ENCODE measurements at places on chromosomes 2 and 18. TPM values are rescaled to one million over a fixed set of nuclear protein-coding genes. Genes with fewer than 3 reads are reported as not detected.

INPP1 gene
- 40.0 TPM for polyA plus RNA-seq

FLACC1 gene
- polyA plus RNA-seq, result 0.76 TPM

PLCL1 gene
- 3.3 TPM for polyA plus RNA-seq

REG1B gene
- 0.24 TPM for polyA plus RNA-seq

GKN2 gene
- 0.10 TPM for polyA plus RNA-seq

ABCG5 gene
- 35.8 TPM for polyA plus RNA-seq

STAMBP gene
- polyA plus RNA-seq, result 44.6 TPM

TUBB8B gene
- not detected for polyA plus RNA-seq

OXER1 gene
- 12.2 TPM for polyA plus RNA-seq

Data from large intestine (tissue), 12 donors.